GM19239 (cell line): ENCODE measurements at places on chromosomes 6 and 20.

- DNase-seq = no peak
Observed at GRCh38 chr6:80720824-80721223, 614.4 kb downstream of the BCKDHB start.

- DNase-seq = no peak
Observed at GRCh38 chr20:1820138-1821079, 74.8 kb upstream of the SIRPA start.

DNA sequence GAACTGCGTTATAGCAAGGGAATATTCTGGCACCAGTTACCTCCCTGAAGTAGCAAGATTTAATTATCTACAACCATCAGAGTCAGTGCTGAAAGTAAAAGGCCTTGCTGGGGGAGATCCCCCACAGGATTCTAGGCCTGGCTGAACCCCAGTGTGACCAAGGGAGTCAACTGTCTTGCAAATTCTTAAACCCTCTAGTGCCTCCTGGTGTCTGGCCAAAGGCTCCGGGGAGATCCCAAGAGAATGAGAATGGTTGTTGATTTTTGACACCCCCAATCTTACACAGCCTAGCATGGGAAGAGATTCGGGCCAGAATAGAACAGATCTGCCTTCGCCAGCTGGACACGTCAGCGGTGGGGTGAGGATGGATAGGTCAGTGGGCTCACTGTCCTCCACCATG lies 179.4 kb downstream of the ERMARD start:
- DNase-seq = no peak

DNA sequence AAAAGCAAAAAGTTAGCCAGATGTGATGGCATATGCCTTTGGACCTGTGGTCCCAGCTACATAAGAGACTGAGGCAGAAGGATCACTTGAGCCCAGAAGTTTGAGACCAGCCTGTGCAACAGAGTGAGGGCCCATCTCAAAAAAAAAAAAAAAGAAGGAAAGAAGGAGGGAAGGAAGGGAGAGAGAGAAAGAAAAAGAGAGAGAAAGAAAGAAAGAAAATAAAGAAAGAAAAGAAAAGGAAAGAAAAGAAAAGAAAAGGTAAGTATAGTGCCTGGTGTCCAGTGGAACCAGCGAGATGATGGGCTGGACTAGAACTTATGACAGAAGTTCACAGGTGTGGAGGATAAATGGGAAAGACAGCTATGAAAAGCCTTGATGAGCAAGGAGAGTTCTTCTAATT lies 100.9 kb downstream of the QRSL1 start:
- DNase-seq = no peak

DNA sequence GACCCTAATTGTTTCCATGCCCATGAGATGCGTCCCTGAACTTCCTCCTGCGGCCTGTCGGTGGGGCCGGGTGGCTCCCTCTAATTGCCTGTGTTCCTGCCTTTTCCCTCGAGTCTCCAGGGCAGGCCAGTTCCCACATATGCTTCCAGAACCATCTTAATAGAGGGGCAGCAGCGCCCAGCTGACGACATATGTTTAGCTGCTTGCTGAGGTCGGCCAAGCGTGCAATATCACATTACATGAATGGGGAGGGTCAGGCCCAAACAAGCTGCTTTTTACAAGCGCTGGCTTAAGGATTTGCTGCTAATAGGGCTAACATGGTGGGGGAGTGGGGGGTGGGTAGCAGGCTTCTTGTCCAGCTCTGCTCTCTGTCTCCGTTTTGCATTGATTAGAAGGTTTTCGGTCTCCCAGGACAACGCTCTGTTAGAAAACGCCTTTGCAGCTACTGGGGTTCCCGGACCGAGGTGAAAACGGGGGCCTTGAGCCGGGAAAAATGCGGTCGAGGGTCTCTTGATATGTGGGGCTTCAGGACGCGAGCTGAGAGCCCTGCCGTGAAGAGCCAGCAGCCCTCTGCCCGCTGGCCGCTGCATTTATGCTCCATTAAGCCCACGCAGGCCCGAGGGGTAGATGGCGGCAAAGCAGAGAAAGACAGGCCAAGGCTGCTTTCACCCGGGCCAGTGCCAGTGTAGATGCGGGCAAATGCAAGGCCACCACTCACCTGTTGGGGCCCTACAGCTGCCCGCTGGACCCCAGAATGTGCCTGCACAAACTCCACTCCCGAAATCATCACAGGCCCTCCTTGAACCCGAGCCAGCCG lies 308.5 kb downstream of the BMP7 start:
- DNase-seq = no peak

DNA sequence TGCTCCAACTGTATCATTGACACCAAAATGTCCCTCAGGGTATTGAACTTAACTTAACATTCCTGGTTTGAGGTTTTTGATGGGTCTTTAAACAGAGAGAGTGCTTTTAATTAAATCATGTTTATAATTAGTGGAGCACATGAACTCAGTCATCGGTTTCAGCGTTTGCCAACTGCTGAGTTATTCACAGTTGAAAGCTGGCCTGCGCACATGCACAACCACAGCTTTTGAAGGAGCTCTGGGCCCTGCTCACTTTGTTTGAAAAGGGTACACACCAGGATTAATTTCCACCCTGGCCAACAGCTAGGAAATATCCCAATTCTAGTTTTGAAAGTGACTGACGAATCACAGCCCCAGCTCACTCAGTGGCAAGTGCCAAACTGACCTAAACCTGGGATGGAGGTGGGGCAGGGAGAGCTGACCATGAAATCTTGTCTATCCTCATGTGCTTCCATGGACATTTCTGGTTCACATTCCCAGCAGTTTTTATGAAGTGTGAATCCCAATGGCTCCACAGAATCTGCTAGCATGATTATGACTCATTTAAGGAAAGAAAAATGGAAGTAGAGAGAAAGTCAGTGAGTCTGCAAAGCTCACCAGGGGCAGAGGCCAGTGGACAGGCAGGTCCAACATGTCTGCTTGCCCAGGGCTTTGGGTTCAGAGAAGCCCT lies 247.8 kb downstream of the FNDC1 start:
- DNase-seq = no peak

- no peak for DNase-seq
Observed at GRCh38 chr20:37885593-37886503, 17.1 kb upstream of the VSTM2L start.

DNA sequence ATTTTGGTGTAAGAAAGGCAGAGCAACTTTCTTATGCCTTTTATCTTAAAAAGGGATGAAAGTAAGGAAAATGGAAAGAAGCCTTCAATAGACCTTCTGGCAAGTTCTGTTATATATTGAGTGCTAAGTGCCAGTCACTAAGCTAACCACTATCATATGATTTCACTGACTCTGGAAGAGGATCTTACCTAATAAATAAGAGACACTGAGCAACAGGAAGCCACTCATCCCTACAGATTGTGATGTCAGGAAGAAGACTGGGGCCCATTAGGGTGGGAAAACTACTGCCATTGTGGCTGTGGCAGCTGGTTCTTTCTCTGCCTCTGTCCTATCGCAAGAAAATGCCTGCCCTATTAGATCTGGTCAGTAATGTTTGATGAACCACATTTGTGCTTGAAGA lies 89.6 kb downstream of the AIG1 start:
- no peak for DNase-seq

- no peak for DNase-seq
Observed at GRCh38 chr20:50582092-50582491, 71.9 kb downstream of the PTPN1 start.

DNA sequence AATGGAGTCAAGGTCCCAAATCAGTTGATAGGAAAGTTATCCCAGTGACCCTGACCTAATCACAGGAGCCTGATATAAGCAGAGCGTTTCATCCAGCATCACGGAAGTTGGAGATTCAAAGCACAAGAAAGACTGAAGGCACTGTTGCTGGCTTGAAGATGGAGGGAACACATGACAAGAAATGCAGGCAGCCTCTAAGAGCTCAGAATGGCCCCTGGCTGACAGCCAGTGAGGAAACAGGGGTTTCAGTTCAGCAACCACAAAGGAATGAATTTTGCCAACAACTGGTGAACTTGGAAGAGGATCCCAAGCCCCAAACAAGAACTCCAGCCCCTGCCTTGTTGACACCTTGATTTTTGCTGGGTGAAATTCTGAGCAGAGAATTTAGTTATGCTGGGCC lies 778.5 kb downstream of the MAFB start:
- DNase-seq = no peak

GRCh38 chr6:92047860-92048259 lies 1371.5 kb downstream of the EPHA7 start:
- DNase-seq = no peak

DNA sequence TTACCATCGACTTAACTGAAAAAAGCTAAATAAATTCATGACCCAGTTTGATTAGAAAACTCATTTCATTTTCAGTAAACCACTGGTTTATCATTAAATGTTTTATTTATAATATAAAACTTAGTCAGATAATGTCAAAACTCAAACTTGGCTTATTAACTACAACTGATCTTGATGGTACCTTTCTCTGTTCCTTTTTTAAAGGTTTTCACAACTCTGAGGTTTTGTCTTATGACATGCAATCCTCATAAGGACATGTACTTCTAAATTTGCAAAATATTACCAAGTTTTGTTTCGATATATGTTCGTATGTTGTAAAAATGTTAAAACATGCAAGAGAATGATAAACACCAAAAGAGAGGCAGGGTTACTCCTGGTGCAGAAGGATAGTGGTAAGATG lies 82.5 kb upstream of the PDE10A start:
- DNase-seq = no peak

GRCh38 chr6:160882006-160882405 lies 109.6 kb upstream of the MAP3K4 start:
- DNase-seq = no peak

DNA sequence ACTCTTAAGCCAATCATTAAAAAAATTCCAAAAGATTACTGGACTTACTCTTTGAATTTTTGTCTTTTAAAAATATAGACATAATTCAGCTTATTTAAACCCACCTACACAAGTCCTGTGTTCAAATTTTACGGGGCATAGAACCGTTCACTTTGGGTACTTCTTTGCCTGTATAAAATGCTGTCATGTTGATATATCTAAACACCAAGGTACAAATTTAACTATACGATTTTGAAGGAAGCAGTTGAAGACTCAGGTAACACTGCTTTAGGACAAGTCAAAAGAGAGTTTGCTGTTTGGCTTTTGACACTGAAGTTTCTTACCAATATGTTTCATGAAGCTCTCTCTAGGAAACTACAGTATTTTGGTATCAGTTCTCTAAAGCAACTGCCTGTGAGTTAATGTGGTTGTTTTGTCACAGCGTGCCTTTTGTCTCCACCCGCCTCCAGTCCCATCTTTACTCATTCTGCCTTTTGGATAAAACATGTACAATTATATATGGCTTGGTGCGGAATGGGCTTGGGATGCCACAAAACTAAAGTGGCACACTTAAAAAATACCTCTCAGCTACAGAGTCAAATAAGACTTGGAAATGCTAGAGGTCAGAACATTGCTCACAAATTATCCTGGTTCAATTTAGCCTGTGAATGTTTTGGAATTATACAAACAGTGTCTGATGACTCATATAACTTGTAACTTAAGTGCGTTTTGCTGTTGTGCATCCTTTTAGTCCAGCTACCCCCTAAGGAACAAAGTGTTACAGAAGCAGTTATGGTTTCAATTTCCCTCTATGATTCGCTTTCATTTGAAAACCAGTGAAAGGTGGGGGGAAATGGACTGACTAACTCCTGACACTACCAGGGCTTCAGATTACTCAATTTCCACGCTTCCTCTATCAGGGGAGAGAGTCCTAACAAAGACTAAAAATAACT lies 38.7 kb downstream of the RGS17 start:
- no peak for DNase-seq

DNA sequence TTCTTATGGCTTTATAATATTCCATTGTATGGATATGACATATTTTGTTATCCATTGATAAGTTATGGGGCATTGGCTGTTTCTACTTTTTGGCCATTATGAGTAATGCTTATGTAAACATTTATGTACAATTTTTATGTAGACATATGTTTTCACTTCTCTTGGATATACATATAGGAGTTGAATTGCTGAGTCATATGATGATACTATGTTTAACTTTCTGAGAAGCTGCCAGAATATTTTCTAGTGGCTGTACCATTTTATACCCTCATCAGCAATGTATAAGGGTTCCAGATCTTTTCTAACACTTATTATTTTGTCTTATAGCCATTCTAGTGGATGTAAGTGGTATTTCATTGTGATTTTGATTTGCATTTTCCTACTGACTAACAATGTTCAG lies 23.1 kb downstream of the OTOR start:
- DNase-seq = no peak

DNA sequence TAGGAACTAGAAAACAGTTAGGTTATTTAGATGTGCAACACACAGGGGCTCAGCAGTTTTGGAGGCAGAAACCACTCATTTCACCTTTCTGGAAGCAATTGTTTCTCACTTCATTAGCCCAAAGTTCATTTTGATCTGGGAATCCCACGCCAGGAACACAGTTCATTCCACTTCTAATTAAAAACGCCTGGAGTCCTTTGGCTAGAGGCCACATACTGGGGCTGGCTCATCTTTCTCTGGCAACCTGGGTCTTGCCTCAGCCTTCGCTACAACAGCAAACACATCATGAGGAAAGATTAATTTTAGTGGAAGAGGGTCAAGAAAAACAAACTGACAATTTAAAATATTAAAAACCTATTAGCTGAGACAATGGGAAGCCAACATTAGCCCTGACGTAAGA lies 69.7 kb downstream of the RFPL4B start:
- no peak for DNase-seq

DNA sequence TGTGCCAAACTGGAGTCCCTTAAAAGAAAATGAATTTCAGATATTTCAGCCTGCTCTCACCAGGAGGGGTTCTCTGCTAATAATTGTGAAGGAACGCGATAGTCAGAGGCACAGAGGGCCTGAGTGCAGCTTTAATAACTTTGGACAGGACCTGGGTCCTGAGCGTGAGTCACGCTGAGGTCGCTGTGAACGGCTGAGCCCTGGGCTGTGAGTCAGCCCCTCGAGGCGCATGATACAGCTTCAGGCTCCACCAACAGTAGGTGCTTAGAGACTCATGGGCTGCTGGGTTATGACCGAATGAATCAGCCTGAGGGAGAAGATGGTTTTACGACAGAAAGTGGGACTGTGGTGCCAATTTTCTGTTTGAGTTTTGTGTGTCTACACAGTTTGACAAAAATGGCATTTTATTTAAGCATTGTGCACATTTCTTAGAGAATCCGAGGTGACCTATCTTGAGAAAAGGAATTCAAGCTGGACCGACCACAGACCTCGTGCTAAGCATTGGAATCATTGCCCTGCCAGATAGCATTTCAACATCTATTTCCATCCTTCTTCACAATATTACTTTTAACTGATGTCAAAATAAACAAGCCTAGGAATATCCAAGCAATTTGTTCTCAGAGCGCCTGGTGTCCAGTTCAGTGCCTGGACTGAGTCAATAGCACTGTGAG lies 183.0 kb downstream of the THBS2 start:
- DNase-seq = no peak
